T-helper 1 cell (primary cell): ENCODE measurements at places on chromosomes 6 and 20.

DNA sequence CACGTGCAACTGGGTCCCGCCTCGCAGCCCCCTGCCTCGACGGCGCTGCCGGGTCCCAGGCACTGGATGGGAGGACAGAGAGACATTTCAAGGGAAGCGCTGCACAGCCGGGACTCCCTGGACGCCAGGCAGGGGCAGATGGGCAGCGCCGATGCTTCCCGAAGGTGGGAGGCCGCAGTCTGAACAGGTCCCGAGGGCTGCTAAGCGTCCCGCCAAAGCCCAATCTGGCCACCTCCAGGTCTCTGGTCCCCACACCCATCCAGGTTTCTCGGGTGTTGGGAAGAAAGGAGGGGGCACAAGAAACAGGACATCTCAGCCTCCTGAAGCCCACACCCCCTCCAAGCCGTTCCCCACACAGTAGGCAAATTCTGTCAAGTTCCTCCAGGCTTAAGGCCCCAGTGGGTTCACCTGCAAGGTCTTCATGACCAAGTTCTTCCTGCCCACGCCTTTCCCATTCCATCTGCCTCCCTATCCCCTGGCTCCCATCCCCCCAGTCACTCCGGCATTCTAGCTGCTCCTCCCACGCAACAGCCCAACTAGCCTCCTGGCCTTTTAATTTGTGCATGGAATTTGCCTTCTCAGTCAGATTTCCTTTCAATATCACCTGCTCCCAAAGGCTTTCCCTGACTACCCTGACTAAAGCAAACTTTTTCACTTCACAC, 5.4 kb upstream of the CPXM1 start:
- no peak for DNase-seq

GRCh38 chr6:33923857-33924514, 120.2 kb upstream of the MLN start:
- DNase-seq = no peak

DNA sequence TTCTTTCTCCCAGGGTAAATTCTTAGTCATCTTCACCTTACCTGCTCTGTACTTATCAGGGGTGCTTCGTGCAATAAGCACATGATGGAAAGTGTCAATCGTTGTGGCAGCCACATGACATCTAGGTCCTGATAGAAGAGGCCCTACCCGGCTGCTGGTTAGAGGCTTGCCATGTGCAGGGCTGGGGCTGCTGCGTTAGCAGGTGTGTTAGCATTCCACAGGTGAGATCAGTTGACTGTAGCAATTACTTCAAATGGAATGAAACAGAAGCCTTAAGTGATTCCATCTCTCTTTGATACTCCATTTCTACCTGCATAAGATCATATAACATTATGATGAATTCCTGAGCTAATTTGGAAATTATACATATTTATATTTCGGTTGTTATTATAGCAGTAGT, 127.0 kb downstream of the UST start:
- DNase-seq = no peak

- no peak for DNase-seq
These were observed 140.4 kb downstream of the OPRM1 start for GRCh38 chr6:154179434-154179833.

DNA sequence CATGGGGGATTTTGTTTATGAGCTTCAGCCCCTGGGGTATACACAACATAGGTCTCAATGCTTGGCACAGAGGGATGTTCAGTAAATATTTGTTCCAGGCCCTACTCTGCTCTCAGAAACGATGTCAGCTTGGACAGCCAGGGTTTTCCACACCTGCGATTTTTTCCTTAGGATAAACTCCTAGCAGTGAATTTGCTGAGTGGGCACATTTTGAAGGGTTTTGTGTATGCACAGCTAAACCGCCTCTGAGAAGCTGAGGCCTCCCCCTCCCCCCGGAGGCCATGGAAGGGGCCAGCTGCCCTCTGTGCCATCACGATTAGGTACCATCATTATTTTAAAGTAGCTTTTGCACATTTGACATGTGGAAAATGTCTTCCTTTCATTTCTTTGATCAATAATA, 199.5 kb downstream of the TAF4 start:
- DNase-seq = no peak

GRCh38 chr6:84825461-84825860, 61.1 kb upstream of the TBX18 start:
- no peak for DNase-seq

GRCh38 chr6:155333414-155333813, 19.1 kb upstream of the TFB1M start:
- DNase-seq = no peak

GRCh38 chr20:46523696-46524328, 10.5 kb upstream of the ZNF334 start:
- no peak for DNase-seq

DNA sequence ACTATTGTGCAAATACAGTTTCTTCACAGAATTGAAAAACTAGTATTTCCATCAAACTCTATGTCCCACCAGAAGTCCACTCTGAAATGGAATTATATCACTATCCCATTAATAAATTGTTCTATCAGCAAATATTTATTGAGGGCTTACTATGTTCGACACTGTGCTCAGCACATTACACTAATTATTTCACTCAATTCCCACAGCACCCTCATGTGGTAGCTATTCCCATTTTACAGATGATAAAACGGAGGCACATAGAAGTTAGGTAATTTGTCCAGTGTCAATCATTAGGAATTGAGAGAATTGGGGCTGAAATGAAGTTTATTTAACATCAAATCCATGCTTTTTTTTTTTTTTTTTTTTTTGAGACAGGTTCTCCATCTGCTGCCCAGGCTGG, 52.5 kb downstream of the MKKS start:
- DNase-seq = no peak

DNA sequence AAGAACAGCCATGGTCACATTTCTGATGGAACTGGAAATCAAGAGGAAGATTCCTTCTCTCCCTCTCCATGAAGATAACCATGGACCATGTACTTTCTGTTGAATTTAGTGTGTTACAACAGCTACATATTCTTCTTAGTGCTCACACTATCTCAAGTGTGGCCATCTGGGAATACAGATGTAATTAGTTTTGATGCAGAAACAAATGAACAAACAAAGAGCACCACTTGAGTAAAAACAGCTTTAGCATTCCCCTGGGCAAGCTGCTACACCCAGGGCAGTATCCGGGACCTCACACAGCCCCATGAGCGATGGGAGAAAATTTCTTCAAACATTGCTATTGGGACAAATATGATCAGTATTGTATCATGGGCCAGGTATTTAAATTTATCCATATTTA, 75.2 kb downstream of the RAMACL start:
- DNase-seq = no peak

- DNase-seq = no peak
These were observed 117.6 kb upstream of the CDH4 start for GRCh38 chr20:61134296-61135030.

DNA sequence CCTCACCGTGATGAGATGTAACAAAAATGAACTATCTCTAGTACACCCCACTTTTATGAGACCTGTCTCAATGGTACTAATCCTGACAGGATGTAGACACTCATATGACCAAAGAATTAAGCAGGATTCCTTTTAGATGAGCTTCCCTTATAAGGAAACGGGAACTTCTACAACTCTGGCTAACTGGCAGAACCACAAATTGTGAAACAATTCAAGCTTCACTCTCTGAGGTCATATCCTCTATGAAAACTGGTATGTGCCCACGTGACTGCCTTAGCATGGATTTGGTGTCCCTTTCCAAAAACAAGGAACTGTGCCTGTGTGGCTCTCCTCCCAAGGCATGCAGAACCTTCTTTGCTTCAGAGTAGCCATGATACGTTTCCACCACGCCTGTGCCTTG, 14.1 kb upstream of the CPNE5 start:
- DNase-seq = no peak

DNA sequence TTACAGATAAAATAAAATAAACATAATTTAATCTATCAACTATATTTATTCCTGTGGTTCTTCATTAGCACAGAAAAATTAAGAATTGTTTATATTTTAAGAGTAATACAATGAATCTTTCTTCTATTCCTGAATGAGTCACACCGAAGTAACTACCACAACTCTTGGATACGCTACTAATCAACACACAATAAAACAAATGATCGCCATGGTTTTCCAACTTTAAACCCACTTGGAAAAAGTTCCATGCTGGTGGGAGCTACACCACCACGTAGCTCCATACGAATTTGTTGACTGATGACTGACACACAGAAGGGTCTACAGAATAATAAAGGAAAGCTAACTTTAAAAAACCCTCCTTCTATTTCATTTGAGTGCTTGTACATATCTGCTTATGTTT, 135.8 kb upstream of the NEDD9 start:
- no peak for DNase-seq
